ENCODE measurements at places on chromosomes 12 and 14.
A peak's percentile ranks its signal among the peaks of the same experiment; 100 is the strongest.

DNA sequence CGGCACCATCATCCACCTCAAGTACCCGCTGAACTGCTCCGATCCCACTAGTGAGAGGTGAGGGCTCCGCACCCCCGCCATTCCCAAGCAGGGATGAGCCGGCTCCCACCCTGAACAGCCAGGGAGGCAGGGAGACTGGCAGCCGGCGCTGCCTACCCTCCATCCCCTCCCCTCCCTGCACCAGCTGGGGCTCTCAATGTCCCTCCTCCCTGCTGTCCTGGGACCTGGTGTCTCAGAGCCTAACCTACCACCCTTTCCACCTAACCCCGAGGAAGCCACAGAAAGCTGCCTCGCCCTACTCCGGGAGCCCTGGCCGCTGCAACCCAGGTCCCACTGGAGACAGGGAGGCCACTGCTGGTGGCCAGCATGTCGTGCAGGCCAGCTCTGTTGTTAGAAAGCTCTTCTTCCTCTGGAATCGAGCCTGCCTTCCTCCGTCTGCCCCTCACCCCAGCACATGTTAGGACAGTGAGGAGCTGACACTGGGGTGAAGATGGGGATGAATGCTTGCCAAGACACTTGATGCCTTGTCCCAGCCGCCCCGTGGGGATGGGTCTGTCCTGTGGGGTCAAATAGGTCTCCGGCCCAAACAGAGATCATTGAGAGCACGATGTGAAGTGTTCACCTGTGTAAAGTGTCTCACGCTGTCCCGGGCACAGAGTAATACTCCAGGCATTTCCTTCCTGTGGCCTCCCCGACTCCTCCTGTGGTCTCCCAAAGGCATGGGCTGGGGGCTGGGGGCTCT, 1.1 kb downstream of the PTPN6 start:
- no peak for DNase-seq

DNA sequence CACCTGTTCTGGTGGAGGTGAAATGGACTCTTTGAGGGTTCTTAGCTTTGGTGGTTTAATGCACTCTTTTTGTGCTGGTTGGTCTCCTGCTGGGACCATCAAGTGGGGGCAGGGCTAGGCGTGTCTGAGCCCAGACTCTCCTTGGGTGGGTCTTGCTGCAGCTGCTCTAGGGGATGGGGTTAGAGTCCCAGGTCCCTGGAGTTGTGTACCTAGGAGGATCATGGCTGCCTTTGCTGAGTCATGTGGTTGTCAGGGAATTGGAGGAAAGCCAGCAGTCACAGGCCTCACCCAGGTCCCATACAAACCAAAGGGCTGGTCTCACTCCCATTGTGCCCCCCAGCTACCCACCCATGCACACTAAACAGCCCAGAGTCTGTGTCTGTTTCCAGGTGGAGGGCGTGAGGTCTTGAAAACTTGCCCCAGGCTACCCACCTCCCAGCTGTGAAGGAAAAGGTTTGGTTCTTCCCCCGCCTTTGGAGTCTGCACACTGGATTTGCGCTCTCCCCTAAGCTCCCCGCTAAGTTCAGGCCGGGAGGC, 387.7 kb downstream of the TMTC2 start:
- no peak for DNase-seq

GRCh38 chr12:71194657-71195056, 36.9 kb upstream of the TSPAN8 start:
- no peak for DNase-seq

DNA sequence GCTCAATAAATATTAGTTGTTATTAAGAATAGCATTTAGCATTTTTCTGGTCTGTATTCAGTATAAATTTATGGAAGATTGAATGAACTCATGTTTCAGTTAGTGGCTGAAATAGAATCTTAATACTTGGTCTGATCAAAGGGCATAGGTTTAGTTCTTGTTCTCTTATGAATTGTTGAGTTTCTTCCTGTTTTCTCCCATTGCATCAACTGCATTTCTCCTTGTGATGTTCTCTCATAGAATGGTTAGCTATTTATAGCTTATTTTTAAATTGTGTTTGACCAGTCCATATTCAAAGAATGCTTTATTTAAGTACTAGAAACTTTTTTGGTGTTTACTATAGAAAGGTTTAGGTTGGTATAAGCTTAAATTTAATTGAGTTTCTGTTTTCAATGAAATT, 29.8 kb downstream of the APAF1 start:
- no peak for DNase-seq

GRCh38 chr14:20934148-20934762, 21.0 kb upstream of the RNASE2 start:
- peak; percentile 41 for DNase-seq

DNA sequence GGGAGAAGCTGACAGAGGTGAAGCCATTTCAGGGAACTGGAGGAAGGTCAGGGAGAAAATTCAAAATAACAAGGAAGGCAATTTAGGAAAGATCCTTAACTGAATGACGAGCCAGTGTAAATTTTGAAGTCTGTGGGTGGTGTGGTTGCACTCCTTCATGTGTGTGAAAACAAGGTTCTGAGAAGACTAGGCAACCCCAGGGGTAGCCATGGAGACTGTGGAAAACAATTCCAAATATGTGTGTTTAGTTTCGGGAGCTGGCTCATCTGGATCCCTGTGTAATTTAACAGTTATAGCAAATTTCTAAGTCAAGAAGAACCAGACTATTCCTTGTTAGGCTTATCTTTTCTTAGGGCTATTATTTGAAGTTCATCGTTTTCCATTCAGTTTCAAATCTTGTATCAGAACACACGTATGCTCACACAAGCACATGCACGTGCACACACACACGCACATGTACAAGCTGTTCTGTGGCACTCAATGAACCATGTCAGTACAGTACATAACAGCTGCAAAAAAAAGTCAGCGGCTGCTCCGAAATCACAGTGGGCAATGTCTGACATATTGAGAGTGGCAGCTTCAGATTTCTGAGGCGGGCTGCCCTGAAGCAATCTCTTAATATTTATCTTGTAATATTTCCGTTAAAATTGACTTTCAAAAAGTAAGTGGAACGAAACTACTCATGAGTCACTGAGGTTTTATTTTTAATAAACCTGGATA, 411.2 kb downstream of the AEBP2 start:
- DNase-seq, result no peak

DNA sequence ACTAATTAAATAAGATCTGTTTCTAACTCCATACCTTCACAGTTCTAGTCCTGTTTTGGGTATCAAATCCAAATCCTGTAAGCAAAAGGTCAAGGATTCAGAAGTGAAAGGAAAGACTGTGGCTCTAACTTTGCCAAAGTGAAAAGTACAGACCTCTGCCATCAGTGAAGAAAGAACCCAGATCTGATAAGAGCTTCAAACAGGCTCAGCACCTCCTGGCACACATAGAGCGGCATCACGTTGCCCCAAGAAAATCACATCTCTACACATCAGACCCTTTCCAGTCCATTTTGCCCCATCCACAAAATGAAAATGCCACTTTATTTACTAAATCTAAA, 23.2 kb downstream of the CLIP1 start:
- no peak for DNase-seq

DNA sequence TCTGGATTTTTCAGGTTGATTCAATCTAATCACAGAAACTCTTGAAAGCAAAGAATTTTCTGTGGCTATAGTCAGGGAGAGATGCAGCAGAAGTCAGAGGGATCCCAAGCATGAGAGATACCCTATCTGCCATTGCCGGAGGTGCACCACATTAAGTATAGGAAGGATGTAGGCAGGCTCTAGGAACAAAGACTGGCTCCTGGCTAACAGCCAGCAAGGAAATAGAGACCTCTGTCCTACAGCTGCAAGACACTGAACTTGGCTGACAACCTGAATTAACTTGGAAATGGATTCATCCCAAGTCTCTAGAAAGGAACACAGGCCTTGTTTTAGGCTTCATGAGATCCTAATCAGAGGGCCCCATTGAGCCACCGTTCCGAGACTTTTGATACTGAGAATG, 364.9 kb upstream of the FLRT2 start:
- DNase-seq, result no peak

DNA sequence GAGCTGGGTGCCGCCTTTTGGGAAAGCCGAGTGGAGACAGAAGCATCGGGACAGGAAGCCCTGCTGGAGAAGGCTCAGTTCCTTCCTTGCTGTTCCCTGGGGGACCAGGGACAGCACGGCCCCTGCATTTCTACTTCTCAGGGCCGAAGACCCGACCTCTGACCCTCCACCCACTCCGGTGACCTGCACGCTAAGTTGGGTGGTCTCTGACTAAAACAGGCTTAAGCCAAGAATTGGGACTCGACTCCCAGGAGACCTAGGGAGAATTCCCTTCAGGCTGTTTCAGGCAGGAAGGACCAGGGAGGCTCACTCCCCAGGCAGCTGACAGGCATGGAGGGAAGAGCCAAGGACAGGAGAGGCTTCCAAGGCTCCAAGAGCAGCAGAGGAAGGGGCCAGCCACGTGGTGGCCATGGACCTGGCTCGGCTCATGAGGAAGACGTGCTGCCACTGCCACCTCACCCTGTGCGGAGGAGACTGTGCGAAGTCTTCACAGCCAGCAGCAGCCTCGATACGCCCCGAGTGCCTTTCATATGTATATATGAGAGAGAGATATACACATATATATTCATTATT, 43.9 kb downstream of the DCAF4 start:
- DNase-seq, result no peak

DNA sequence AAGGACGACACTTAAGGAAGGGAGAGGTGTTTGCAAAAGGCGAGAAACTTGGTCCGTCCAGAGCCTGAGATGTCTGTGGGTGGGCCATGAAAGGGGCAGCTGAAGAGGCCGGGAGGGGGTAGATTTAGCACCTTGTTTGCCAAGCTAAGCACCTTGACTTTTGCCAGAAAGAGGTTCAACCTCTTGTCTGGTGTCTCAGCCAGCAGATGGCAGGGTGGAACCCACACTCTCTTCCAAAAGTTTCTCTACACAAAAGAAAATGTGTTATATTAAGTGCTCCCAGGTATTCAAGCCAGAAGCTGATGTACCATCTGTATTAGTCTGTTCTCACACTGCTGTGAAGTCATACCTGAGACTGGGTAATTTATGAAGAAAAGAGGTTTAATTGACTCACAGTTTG, 69.9 kb downstream of the SUDS3 start:
- no peak for DNase-seq

DNA sequence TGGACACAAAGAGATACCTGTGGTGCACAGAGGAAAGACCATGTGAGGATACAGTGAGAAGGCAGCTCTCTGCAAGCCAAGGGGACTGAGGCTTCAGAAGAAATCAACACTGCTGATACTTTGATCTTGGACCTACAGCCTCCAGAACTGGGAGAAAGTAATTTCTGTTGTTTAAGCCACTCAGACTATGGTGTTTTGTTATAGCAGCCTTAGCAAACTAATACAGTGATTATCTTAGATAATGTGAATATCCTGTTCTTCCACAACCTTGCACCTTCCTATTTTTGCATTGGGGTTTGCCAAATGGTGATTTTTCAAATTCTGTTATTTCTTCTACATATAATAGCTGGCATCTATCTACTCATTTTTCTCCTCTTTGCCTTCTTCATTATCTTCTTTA, 8.2 kb upstream of the C14orf93 start:
- DNase-seq, result no peak

- no peak for DNase-seq
These were observed 65.0 kb upstream of the ARHGAP5 start for GRCh38 chr14:32012062-32012461.

- no peak for DNase-seq
These were observed 35.8 kb downstream of the CKAP4 start for GRCh38 chr12:106211973-106212372.

DNA sequence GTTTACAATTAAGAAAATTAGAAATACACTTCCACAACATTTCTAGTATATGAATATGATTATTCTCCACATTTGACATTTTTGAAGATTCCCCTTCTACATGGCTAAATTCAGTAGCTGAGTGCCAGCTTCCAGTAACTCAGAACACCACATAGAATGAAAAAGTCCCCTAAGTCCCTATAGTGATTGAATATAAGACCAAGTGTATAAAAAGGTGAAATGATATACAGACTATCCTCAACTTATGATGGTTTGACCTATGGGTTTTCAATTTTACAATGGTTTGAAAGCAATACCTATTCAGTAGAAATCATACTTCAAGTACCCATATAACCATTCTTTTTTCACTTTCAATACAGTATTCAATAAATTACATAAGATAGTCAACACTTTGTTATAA, 15.8 kb downstream of the ATL1 start:
- DNase-seq, result no peak

DNA sequence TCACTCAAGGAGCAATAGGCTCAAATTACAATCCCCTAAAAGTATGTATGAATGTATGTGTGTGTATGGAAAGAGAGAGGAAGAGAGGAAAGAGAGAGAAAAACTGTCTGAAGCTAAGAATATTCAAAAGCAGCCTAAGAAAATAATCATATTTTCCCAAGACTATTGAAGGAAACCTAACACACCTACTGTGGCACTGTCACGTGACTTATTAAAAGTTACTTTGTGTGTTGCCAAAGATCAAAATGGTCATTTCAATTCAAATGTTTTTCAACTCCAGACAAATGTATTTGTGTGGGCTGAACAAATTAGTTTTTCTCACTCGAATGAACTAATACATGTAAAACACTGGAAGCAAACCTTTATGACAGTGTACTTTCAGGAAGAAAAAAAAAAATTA, 368.9 kb upstream of the RPL10L start:
- no peak for DNase-seq

- peak; percentile 74 for DNase-seq
These were observed 59.8 kb upstream of the C12orf71 start for GRCh38 chr12:27142101-27142721.

- peak; percentile 81 for DNase-seq
These were observed 6.2 kb upstream of the OAS1 start for GRCh38 chr12:112900298-112901145.

DNA sequence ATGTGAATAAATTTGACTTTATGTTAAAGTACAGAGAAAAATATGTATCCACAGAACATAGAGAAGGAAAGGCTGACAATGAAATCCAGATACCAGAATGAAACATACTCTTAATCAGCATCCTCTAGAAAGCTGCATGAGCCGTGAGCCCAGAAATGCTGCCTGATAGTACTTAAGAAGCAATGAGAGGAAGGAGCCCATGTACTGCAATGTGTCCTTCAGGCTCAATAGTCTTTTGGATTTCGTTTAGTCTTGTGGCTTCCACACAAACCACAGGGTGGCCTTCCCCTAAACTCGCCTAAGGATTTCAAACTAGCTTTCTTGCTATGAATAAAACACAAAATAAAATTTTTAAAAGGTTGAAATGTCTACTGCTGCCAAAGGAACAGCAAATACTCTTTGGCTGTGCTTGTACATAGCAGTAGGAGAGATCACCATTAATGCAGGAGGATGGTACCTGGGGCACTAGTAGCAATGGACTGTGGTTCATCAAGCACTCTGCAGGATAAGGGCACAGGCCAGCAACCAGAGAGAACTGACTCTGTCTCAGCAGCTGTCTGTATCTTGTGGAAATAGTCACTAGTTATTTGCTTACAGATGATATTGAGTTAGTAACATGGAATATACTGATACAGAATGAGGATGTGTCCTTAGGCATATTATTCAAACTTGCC, 988.3 kb upstream of the LRFN5 start:
- no peak for DNase-seq

DNA sequence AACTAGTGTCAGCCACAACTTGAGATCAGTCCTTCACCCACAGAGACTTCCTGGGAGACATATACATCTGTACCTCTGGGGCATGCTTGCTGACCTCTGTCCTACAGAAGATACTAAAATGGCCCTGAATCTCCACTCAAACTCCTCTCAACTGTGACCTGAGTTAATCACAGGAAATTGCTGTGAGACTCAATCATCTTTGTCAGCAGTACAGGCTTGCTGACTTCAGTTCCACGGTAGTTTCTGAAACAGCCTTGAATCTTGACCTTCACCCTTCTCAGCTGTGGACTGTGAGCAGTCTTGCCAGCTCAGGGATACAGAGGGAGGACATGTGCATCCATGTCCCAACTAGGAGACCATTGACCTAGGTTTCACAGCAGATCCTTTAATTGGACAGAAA, 1.4 kb upstream of the KLRC1 start:
- DNase-seq, result no peak

All from suppressor macrophage (primary cell).